ENCODE measurements at places on chromosomes 4 and X.
A peak's percentile ranks its signal among the peaks of the same experiment; 100 is the strongest.

DNA sequence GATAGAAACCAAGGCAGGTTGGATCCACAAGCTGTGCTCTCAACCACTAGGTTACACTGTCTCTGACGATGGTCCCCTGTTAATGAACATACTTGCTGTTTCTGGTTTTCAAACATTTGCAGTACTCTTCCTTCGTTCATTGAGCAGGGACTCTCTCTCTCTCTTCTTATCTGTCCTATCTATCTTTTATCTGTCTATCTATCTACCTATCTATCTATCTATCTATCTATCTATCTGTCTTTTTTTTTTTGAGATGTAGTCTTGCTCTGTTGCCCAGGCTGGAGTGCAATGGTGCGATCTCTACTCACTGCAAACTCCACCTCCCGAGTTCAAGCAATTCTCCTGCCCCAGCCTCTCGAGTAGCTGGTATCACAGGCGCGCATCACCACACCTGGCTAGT is 9.4 kb upstream of the CT47C1 start:
- DNase-seq, result no peak

DNA sequence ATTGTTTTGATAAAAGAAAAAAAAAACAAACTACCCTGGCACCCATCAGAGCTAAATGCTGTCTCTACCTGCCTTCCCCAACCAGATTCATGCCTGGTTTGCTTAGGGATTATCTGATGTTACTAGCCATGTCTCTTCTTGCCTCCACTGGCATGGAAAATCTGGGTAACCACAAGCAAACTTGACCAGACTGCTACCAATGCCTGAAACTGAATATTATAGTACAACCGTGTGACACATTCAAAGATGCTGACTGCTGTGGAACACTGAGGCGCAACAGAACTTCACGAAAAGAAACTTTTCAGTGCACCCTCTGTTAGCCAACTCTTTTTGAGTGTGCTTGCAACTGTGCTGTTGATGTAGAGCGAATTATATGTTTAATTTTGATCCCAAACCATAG is 228.1 kb downstream of the CBR4 start:
- DNase-seq, result no peak

GRCh38 chrX:151184705-151185104 is 8.3 kb downstream of the GPR50 start:
- no peak for DNase-seq

GRCh38 chrX:80812176-80812575 is 2.5 kb upstream of the BRWD3 start:
- DNase-seq, result no peak

GRCh38 chrX:69025802-69026301 is 139.4 kb downstream of the PJA1 start:
- no peak for DNase-seq

DNA sequence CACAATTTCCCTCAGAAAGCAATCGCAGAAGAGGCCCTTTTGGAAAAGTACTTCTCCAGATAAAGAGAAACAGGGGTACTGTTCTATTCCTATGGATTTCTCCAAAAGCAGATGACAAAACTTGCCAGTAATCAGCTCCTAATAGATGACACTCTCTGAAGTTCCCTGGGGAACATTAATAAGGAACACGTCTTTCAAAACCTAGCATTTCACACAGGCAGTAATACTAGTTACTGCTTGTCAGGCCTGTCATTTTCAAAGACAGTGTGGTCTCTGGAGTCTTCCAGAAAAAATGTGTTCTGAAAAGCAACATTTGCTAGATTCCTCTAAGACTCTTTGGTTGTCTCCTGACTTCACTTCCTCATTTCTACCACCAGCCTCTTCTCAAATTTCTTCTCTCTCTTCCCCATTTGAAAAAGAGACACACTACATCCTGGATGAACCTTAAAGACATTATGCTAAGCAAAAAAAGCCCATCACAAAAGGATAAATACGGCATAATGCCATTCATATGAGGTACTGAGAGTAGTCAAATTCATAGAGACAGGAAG is 47.3 kb downstream of the CHRDL1 start:
- no peak for DNase-seq

DNA sequence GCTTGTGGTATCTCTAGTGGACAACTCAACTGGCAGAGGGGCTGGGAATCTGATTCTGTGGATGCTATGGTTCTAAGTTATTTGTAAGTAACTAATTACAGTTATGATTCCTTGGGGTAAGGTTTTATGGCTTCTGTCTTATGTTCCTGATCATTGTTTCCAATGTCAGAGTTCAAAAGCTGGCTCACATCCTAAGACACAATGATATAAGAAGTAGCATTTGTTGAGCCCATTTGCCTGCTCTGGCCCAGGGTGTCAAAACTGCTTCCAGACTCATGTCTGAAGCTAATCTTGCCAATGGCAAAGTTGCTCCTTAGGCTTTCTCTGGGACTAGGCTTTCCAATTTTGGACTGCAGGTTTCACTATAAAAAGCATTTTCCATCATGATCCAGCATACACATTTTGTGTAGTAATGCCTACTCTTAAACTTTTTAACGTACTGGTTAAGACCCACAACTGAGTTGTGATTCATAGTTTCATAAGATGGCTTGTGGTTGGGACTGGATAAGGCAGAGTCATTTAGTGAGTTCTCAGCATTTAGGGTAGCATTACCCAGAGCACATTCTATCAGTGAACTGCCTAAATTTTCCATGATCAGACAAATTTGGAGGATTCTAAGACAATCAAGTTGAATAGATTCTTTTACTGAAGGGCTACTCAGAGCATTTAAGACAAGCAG is 50.0 kb downstream of the CCNI start:
- DNase-seq, result no peak

- no peak for DNase-seq
Measured at GRCh38 chrX:2500091-2500802, 529 bp downstream of the DHRSX start.

- no peak for DNase-seq
Measured at GRCh38 chr4:26323821-26324220, 3.0 kb downstream of the RBPJ start.

- no peak for DNase-seq
Measured at GRCh38 chr4:100721490-100721889, 203.7 kb upstream of the EMCN start.

DNA sequence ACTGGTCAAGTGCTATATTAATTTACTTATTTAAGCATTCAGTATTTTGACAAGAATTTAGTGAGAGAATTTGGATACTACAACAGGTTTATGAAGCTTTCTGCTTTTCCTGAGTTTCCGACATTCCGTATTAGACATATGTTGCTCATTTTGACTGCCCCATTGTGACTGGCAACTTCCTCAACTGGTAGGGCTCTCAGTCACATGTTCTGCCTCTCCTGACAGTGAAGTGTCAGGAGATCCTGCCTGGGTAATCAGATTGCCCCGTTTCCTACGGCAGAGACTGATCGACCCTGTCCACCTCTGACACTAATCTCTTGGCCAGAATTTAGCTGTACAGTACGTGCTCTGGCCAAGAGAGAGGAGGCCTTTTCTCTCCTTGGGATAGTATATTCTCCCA is 49.5 kb downstream of the CLNK start:
- DNase-seq, result no peak

DNA sequence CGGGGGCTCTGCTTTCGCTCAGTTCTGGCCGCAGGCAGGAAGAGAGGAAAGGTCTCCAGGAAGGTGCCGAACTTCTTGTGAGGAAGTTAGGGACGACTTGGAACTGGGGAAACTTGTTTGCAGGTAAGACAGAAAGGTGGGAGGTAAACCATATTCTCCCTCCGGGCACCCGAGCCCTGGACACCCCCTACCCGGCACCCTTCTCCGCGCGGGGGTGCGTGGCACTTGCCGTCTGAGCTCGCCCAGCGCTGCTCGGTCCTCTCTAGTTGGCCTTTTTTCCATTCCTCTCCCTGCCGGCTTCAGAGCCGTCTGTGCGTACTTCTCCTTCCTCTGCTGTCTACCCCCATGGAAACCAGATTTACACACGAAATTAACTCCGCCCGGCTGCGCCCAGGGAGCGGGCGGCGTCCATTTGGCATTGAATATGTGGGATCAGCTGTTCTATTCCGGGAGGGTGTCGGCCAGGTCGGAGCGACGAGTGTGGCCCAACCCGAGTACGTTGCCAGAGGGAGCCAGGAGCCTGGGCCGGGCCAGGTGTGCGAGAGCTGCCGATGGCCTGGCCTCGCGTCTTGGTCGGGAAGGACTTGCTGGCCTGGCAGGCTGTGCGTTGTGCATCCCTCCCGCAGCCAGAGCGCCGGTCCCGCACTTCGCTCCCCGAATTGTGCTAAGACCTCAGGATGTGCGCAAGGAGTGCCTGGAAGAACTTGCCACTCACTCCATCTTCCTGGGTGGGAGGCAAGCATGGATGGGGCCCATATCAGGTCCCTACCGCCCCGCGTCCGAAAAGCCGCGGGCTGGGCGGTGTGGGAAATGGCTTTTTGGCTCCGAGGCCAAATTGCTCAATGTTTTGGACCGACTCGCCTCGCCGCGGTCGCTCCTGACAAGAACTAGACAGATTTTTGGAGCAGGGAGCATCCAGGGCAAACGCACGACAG is 1.7 kb downstream of the PDGFRA start:
- peak; percentile 7 for DNase-seq

- peak; percentile 22 for DNase-seq
Measured at GRCh38 chrX:154051201-154051810, 31.6 kb upstream of the IRAK1 start.

Measured in DMS79 treated with DMSO at 0.1 percent for 48 hours (cell line).